Suprapubic skin (tissue), 4 donors: ENCODE measurements at places on chromosomes 4 and X. TPM values are rescaled to one million over a fixed set of nuclear protein-coding genes. Genes with fewer than 3 reads are reported as not detected.

DNA sequence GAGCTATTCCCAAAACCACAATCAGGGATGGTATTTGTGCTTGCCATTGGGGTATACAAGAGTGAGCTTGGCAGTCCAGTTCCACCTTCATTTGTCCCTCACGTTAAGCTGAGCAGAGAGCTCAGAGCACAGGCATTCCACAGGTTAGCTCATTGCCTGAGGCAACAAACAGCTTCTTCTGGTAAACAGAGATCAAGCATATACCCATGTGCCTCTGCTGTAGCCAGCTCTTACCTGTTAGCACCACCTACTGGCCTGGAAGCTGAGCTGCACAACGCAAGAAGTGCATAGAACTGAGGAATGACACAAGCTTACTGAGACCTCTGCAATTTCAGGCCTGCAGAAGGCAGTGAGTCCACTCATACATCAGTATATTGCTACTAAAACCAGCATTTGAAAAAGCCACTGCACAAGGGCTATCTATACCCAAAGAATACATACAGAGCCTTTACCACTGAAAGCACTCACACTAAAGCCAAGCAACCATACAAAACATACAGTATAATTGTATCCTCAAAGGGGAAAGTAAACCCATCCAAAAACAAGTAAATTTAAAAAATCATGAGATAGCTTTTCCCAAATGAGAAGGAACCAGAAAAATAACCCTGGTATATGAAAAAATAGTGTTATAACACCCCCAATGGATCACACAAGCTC is 258.3 kb upstream of the GABRA2 start:
- no peak for DNase-seq

Gene ZNF711
- 2.6 TPM for total RNA-seq

DNA sequence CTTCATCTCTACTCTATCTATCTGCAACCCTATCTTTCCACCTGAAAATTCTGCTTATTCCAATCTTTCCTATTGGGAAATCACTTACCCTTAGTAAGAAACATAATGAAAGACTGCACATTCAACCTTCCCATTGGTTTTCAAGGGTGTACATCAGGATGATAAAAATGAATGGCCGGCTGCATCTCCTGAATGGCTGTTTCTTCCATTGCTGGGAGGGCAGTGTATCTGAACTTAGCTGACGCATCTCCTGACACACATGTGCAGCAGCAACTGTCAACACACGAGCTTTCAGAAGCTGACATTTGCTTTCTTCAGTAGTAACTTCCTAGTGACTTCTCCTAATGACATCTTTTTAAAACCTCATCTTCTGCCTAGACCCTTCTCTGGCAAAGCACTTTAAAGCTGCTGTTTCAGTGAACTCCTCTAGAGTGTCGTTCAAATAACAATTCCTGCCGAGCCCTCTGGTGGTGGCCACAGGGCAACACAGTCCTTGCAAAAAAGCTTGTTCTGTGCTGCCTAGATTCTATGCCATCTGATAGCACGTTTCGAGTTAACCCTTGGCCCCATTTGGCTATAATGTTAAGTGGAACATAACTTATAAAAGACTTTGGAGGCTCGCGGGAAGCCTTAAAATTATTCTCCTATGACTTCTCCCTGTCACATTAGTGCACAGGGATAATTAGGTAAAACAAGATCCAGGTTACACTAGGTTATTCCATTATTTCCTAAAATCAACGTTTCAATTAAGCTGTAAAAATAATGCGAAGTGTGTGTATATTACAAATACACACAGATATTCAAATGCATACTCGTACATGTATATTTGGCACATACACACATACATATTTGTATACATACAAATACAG is 2340.7 kb downstream of the PCDH7 start:
- no peak for DNase-seq

DNA sequence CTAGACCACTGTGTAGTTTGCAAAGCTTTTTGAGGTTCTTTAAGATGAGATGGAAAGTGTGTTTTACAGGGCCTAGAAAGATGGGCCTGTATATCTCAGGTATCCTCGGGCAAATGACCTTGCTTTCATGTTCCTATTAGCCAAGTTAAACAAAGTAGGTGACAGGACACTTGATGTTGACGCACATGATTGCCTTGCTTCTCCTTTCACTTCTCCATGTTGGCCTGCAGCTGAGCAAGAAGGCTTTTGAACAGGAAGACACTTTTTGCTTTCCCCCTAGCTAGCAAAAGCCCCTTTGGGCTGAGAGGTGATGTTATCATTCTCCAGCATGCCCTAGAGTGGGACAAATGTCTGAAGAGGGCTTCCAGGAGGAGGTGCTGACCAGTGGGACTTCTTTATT is 202.1 kb downstream of the GPC3 start:
- no peak for DNase-seq

Gene P2RY10
- 0.64 TPM for total RNA-seq

DNA sequence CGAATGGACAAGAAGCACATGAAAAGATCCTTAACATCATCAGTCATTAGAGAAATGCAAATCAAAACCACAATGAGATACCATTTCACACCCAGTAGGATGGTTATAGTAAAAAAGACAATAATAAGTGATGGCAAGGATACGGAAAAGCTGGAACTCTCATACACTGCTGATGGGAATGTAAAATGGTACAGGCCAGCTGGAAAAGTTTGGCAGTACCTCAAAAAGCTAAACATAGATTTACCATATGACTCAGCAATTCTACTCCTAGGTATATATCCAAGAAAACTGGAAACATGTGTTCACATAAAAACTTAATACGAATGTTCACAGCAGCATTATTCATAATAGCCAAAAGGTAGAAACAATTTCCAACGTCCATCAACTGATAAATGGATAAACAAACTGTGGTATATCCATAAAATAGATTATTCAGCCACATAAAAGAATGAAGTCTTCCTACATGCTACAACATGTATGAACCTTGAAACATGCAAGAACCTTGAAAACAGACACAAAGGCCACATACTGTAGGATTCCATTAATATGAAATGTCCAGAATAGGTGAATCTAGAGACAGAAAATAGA is 11.9 kb downstream of the RPS6KA3 start:
- DNase-seq, result no peak
